Right renal pelvis (tissue), 4 donors: ENCODE measurements at places on chromosomes 5 and 9. TPM values are rescaled to one million over a fixed set of nuclear protein-coding genes. Genes with fewer than 3 reads are reported as not detected.

DNA sequence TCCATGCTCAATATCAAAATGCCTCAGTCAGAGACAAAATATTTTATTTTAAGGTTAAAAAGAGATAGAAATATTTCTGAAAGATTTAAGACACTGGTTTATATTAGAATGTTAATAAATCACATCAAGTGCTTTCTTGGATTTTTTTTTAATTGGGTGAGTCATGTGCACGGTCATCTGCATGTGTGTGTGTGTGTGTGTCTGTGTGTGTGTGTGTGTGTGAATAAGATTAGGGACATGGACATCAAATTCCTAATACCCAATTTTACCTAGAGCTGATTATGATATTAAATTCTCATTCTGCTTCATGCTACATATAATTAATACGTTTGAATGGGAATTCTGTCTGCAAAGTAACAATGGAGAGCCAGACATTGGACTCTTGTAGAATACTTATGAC, 122.9 kb downstream of the BASP1 start:
- no peak for DNase-seq

DNA sequence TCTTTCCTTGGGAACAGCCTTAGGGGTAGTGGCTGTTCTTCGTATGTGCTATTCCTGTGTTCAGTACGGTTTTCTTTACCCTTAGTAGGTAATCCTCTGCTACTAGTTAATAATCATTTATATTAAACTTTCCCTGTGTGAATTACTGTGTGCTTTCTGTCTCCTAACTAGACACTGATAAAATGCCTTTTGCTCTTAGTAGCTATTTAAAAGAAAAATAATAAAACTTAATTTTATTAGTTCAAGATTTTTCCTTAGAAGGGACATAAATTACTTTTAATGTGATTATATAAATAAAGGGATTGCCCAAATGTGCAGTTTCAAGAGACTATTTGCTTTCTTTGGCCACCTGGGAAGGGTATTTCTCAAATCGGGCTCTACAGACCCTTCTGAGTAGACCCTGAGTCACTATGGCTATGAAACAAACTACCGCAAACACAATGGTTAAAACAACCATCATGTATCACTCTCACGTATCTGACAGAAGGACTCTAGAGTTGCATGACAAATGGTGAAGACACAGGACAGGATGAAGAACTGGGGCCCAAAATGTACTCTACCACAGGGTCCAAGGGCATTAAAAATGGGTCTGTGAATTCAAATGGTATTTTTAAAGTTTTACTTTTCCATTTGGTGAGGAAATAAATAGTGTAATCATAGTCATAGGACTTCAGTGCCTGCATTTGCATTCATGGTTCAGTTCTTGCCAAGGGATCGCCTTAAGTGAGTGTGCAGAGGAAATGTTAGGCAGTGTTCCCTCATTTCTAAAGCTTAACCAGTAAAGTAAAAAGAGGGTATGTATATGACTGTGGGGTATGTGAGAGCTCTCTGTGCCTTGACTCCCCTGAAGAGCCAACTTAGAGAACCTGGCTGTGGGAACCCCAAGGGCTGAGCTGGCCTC, 97.0 kb downstream of the TSSK1B start:
- DNase-seq: no peak

The CFAP77 gene
- polyA plus RNA-seq: 2.0 TPM

The PCDHA8 gene
- polyA plus RNA-seq: not detected

DNA sequence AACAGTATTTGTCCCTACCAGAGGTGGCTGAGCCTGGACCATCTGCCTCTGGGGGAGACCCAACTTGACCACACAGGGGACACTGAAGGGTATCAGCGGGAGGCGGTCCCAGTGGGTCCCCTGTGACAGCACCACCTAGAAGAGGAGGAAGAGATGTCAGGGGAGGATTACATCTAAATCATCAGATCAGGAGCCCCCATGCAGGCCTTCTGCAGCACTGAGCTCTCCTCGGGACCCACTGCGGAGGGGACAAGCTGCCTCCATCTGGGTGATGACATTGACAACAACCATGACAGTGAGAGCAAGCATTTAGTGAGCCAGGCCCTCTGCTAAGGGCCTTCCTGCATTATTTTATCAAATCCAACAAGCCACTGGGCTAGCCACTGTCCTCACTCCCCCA, 12.3 kb downstream of the ORM2 start:
- DNase-seq: no peak

GRCh38 chr5:53183880-53184279, 74.3 kb upstream of the MOCS2 start:
- DNase-seq: no peak

- no peak for DNase-seq
These were observed 17.8 kb upstream of the LAMC3 start for GRCh38 chr9:130990978-130991777.

DNA sequence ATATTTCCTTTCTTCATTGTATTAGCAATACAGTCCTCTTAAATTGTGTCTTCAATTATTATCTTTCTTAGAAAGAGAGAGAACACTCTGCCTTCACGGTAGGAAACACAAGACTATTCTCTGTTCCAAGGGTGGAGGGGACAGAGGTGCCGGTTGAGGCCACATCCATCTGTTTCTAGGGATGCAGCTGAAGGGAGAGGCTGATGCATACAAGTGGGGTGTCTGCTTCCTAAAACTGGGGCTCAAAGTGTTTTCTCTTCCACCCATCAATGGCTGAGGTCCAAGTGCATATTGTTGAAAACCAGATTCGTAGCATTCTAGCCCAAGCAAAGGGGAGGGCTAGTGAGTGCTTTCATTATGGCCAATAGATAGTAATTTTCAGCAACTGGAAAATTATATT, 9.5 kb downstream of the IRX2 start:
- DNase-seq: no peak

DNA sequence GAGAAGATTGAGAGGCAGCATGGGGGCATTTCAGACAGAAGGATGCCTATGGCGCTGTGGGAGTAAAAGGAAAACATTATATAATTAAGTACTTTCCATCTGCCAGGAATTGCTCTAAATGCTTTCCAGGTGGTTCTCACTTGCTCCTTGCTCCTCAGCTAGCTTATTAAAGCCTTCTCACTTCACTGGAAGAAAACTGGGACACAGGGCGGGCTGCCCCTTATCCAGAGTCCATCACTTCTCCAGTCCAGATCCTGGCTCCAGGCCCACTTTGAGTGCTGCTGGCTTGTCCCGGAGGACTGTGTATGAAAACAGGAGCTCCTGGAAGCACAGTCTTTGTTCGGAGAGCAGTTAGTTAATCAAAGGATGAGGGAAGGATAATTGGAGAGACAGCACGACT, 409.9 kb upstream of the ADAMTS16 start:
- no peak for DNase-seq

DNA sequence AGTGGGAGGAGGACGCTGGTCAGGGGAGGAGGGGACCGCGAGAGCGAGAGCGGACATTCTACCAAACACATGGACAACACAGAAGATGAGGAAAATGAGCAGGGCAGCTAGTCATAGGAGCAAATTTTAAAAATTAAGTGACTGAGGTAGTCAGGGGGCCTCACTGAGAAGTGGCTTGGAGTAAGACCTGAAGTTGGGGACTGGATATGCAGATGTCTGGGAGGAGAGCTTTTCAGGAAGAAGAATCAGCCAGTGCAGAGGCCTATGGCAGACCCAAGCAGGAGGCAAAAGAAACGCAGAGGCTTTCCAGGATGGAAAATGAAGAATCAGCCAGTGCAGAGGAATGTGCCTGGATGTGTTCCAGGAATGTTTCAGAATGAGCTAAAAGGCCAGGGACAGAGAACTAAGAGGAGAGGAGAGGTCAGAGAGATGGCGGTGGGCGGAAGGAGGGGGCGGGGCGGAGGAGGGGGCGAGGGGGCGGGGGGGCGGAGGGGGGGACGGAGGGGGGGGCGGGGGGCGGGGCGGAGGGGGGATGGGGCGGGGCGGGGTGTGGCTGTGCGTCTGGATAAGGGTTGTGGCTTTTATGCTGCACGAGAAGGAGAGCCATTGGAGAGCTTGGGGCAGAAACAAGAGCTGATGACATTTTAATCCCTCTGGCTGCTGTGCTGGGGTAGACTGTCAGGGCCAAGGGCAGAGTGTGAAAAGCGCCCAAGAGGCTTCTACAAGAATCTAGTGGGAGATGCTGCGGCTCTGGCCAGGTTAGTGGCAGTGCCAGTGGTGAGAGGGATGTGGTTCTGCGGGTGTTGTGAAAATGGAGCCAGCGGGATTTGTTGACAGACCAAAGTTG, 129.6 kb downstream of the KCNIP1 start:
- peak; percentile 82 for DNase-seq

The LCN15 gene
- 0.08 TPM for polyA plus RNA-seq
